ENCODE measurements at places on chromosomes 11 and 22.

- DNase-seq: no peak
Observed at GRCh38 chr11:120316880-120317688, 8.0 kb upstream of the TLCD5 start.

- no peak for DNase-seq
Observed at GRCh38 chr11:12285811-12286222, 91.6 kb upstream of the PARVA start.

GRCh38 chr22:49380828-49381114 is 446.9 kb downstream of the BRD1 start:
- DNase-seq: no peak

GRCh38 chr11:129144256-129144655 is 47.9 kb downstream of the ARHGAP32 start:
- no peak for DNase-seq

Data from BJ (cell line).